ENCODE measurements at places on chromosomes 6 and 20.

GRCh38 chr20:21809961-21810523, 104.6 kb downstream of the PAX1 start:
- no peak for DNase-seq

- no peak for DNase-seq
These were observed 12.4 kb upstream of the DEK start for GRCh38 chr6:18276610-18277236.

GRCh38 chr6:5809450-5809849, 197.3 kb downstream of the NRN1 start:
- no peak for DNase-seq

GRCh38 chr6:11616200-11616611, 78.7 kb downstream of the TMEM170B start:
- DNase-seq: no peak

DNA sequence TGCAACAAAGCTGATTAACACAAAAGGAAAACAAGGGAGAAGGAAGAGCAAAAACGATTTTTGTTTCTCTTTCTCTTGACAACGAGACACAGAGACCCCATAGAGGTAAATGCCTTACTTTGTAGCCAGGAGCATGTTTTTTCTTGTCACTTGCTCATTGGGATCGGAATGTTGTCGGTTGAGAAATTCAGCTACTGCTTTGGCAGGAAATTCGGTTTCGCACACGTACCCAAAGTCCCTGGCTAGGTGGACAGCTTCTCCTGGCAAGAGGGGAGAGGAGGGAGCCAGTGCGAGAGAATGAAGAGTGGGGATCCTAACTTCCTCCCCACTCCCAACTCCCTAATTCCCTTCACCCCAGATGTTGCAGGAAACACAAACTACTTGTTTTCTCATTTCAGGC, 14.5 kb downstream of the TFAP2A start:
- DNase-seq: no peak

GRCh38 chr6:48135323-48136084, 24.5 kb upstream of the PTCHD4 start:
- DNase-seq: no peak

Measured in spinal cord (tissue), 10 donors.